ENCODE measurements at places on chromosomes 7 and 10.

- no peak for DNase-seq
Measured at GRCh38 chr7:37344886-37345579, 103.6 kb downstream of the ELMO1 start.

DNA sequence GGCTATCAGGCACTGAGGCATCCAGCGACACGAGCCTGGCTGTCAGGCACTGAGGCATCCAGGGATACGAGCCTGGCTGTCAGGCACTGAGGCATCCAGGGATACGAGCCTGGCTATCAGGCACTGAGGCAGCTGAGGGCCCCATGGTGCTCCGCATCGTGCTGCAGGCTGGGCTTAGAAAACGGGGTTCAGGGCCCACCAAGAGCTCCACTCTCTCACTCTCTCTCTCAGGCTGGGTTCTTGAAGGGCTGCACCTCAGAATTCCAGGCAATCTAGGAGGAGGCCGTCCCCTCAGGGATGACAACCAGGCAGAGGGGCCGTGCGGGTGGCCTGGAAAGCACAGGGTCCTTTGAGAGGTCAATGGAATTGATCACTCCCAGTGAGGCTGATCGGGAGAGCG, 69.0 kb downstream of the CFAP46 start:
- DNase-seq = no peak

DNA sequence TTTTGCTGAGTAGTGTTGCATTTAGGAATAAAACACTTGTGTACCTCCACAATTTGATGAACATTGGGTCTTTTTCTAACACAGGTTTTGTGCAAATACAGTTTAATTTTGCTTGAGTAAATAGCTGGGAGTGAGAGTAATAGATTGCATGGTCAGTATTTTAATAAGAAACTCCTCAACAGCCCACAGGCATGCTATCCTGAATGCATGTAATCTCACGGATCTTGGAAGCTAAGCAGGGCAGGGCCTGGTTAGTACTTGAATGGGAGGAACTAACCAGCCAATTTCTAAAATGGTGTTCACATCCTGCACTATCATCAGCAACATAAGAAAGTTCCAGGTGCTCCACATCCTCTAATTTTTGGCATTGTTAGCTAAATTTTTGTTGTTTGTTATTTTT, 685.4 kb upstream of the MBL2 start:
- no peak for DNase-seq

DNA sequence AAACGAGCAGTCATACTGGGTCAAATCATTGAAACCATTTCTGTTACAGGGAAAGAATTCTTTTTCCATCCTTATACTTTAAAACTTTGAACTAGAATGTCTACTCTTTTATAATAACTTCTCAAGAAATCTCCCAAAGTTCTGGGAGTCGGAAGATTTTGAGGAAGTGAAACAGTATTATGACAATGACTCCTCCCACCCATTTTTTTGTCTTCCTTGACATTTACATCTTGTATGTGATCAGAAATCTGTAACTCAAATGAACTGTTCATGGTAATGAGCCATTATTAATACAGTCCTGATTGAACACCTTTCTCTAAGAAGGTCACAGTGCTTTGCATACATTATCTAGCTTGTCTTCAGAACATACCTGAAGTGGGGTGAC, 227.4 kb downstream of the CELF2 start:
- DNase-seq = no peak

- DNase-seq = no peak
Measured at GRCh38 chr7:31860925-31861324, 173.9 kb downstream of the PPP1R17 start.

DNA sequence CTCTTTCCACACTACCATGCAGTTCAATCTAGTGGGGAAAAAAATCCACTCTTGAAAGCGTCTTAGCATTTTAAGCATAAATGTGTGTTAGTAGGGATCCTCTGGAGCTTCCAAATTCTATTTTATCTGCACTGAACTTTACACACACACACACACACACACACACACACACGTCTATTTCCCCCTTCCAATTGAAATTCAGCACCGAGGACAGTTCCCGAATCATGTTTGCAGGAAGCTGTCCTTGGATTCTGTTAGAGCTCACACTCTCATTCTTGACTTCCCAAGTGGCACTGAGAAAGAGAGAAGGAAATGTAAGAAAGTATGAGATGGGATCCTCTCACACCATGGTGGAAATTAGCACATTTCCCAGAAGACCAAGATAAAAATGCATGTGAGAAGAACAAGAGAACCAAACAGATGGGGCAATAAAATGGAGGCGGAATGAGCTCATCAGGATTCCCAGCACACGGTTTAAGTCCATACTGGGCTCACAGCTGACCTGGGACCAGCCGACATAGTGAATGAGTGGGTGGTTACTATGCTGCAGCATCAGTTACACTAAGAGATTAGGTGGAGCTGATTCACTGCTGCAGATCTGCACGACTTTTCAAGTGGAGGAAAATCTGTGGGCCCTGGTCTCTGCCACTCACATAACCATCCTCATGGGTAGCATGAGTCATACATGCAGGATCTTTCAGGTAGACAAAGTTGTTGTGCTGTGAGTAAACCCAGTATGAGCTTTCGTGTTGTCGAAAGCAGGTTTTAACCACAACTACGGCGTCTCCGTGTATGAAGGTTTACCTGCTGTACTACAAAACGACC, 3.3 kb upstream of the NPTX2 start:
- peak; percentile 29 for DNase-seq

DNA sequence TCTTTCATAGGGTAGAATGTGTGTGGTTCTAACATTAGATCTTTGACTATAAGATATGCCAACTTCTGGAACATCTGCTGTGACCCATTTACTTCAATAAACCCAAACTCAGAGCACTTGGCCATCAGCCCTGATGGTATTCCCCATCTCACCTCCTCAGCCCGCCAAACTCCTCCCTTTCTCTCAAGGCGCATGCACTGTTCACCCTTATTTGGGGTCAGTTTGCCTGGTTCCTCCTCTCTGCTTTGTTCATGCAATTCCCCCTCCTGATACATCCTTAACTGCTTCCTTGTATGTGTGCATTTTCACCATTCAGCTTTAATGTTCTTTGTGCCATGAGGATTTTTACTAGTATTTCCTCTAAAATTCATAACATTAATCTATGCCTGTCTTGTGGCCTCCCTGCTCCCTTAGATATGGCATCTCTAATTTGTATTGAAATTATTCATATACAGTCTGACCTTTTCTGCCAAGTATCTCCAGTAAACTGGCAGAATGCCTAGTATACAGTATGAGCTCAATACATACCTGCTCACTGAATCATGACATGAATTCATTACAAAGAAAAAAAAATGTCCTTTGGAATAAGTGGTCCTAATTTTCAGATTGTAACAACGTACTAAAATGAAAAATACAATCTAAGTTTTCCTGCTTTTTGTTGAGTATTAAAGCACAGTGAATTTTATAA, 336.8 kb upstream of the IGFBP3 start:
- no peak for DNase-seq

- DNase-seq = no peak
Measured at GRCh38 chr7:151378011-151378410, 31.8 kb downstream of the WDR86 start.

- no peak for DNase-seq
Measured at GRCh38 chr7:38425509-38425908, 152.1 kb upstream of the TARP start.

DNA sequence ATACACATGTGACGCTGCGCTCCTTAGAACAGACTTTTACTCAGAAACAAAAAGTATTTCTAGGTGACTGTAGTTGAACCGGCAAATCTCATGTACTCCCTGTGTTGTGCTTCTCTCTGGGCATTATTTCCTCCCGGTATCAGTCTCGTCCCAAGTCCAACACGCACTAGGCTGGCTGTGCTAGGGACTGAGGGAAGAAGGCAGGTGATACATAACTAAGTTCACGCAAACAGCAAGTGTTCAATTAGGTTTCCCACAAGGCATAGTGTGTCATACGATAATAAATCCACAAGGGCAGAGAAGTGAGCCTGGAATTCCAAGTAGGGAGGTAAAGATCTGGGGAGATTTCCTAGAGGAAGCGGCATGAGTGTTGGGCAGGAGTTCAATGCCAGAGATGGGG, 20.4 kb downstream of the FAM53B start:
- no peak for DNase-seq

DNA sequence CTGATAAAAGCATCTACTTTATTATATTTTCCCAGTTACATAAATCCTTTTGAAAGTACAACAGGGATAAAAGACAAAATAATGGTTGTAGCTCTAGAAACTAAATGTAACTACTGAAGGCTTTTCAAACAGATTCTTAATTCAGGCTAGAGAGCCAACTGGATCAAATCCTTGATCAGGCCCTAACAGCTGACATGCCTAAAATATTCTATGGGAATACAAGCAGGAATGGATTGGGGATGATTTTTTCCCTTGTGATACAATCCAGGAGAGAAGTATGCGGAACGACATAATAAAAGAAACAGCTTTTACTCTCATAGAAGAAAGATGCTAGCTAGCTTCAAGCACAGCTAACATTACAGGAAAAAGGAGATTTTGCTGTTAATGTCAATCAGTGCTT, 49.0 kb downstream of the NT5C2 start:
- DNase-seq = no peak

- no peak for DNase-seq
Measured at GRCh38 chr7:107969856-107970255, 33.1 kb downstream of the LAMB1 start.

GRCh38 chr10:90993340-90993739, 72.5 kb upstream of the ANKRD1 start:
- DNase-seq = no peak

DNA sequence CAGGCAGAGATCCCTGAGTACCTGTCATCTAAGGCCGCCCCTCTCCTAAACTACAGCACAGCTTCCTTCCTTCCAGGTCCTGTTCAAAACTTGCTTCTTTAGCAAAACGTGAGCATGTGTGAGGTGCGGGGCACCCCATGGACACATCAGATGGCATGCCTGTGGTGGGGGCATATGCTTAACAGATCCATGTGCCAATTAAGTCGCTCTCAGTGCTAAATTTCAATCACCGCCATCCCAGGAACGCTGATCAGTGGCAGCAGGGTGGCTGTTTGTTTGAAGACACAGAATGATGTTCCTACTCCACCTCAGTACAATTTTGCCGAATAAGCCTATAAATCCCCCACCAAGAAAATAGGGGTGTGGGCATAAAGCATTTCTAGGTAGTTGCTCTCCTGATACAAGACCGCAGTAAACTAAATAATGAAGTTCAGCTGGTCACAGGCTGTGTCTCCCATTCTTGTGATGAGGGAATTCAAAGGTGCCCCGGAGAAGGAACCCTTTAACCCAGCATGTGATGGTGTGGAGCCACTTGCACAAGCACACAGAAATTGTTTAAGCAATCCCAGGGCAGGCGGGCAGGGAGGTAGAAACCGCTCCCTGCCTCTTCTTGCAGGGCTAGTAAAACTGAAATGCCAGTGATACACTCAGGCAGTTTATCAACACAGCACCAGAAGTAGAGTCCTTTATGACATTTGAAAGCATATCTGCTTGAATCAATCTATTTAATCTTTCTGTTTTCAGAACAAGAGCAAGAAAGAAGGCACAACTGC, 205.7 kb downstream of the SORCS1 start:
- DNase-seq = no peak

DNA sequence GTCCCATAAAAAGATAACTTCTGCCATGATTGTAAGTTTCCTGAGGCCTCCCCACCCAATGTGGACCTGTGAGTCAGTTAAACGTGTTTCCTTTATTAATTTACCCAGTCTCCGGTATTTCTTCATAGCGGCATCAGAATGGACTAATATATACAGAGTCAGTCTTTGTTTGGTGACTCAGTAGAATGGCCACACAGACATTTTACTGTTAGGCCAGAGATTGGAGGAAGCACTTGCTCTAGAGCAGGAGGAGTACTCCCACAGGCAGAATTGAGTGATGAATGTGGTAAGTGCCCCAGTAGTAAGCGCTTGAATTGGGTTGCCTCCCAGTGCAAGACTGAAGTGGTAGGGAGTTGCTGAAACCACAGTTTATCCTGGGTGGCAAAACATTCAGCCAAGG, 149.5 kb upstream of the SMIM30 start:
- DNase-seq = no peak

DNA sequence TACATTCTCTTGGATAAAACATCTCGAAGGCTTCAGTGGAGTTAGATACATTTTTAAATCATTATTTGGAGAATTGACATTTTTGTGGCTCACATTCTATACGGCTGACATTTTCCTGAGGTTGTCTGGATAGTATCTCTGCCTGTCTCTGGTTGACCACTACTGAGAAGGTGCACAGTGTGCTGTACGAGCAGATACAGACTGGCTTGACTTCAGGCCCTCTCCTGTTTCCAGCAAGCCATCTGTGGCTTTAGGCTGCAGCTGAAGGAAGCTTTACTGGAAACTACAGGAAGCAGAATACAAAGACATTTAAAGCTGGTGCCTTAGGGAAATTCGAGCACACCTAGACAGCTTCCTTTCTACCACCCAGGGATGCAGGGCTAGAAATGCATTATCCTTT, 39.3 kb upstream of the RSU1 start:
- DNase-seq = no peak

DNA sequence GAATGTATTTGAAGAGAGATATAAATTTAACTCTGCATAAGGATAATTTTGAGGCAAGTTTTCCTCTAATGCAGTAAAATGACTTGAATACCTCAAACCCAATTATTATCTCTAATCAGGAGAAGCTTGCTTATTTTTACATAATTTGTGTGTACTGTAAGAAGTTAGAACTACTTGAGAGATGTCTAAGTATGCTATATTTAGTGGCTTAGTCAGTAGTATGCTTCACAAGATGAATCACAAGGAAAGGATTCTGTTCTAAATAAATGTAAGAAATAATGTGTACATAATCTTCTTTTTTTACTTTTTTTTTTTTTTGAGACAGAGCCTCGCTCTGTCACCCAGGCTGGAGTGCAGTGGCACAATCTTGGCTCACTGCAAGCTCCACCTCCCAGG, 13.7 kb downstream of the PHTF2 start:
- DNase-seq = no peak

DNA sequence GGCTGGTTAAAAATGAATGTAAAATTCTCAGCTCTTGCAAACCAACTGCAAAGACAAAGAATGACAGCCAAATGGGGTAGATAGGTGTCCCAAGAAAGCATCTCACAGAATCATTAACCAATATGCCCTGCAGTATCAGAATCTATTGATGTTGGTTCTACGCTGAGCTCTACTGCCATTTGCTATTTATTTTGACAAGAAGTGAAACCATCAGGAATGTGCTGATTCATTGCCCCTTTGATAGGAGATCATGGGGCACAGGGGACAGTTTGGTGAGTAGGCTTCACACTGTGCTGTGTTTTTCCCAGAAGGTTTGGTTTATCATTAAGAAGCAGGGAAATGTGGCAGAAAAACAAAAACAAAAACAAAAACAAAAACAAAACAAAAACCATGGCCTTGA, 19.4 kb upstream of the CDC14C start:
- DNase-seq = no peak

DNA sequence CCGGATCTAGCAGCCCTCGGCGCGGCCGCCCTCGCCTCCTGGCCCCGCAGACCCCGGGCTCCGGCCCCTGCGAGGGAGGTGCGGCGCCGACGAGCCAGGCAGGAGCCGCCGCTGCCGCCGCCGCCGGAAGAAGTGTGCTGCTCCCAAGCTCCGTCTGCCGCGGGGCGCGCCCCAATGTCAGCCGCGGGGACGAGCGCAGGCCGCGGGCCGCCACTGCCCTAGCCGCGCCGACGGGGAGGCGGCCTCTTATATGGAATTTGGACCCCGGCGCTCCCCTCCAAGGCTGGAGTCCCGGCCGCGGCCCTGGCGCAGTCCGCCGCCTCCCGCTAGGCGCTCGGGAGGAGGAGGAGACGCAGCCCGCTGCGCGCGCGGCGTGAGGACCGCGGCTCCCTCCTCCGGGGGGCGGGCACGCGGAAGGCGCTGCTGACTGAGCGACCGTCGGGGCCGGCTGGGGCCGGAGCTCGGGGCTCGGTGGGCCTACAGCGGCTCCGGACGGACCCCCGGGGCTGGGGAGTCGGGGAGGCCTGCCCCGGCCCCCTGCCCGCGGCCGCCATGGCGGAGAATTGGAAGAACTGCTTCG, at the start of gene TRIM8:
TRIM8 (plus strand) TSS at position 414 of the 580 bp plus-strand sequence; CDS start at position 553, 139 bp downstream.
- no peak for DNase-seq
